ENCODE measurements at places on chromosomes 2 and 18. TPM values are rescaled to one million over a fixed set of nuclear protein-coding genes. Genes with fewer than 3 reads are reported as not detected.

GRCh38 chr2:135791418-135792190 is 45.4 kb downstream of the LCT start:
- peak; percentile 37 for DNase-seq

DNA sequence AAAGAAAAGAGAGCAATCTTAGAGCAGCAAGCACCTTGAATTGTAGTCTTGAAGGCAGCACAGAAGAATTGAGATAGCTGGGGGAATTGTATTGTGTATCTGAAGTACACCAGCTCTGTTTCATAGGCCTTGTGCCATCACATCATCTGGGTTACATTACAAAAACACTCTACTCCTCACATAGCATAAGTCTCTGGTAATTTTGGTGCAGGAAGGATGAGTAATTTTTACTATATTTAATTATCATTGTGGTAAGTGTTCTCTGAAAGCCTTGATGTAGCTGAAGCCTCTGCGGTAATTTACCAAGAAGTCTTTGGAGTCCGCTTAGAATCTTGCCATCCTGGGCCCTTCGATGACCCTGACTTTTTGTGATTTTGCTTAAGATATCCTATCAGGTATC is 291.1 kb downstream of the ARHGAP15 start:
- DNase-seq: no peak

Gene SLC9A2
- 3.4 TPM for total RNA-seq

DNA sequence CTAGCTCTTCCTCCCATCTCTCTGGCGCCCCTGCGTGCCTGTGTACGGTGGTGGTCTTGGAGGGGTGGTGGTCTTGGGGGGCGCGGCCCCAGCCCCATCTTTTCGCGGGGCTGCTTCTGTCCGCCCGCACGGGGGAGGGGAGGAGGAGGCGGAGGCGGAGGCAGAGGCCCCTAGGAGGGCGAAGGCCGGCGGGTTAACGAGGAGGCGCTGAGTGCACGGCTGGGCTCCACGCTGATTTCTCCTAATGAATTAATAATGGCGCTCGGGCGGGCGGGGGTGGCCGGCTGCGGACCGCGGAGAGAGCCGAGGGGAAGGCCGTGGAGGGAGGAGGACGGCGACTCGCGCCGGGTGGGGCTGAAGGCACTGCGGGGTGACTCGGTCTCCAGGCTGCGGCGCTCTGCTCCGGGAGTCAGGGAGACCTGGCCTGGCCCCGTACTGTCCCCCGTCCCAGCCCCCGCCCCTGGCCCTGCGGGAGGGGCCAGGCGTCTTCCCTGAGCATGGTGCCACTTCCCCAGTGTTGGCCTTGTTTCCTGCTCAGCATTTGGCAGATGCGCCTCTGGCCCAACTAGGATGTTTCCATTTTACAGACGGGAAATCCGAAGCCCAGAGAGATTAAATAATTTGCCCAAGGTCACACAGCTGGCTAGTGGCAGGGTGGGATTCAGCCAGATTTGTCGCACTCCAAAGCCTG is 6.0 kb downstream of the GAREM2 start:
- DNase-seq: no peak

Gene STAT4
- 1.1 TPM for total RNA-seq

GRCh38 chr2:8529706-8530277 is 152.1 kb upstream of the ID2 start:
- no peak for DNase-seq

Gene POTEC
- total RNA-seq: not detected

DNA sequence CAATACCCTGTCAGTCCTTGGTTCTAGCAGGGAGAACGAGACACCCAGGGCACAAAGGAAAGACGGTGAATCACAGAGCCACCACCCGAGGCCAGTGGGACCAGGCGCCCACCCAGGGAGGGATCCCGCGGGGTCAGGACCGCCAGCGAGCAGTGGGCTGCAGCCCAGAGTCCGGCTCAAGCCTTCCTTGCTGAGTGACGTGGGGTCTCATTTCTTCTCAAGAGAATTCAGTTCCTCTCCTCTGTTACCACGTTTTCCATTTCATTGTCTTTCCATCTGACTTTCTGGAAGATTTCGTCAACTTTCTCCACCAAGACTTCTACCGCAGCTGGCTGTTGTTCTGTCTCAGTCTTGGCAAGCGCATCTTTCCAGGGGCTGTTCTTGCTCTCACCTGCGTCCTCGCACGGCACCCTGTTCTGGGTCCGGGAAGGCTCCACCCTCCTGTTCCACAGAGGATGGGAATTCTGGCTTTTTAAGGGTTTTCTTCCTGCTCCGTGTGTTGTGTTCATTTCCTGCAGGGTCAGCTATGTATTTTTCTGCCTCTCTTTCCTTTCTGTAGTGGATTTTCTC is 248.6 kb downstream of the NDUFA10 start:
- DNase-seq: no peak

DNA sequence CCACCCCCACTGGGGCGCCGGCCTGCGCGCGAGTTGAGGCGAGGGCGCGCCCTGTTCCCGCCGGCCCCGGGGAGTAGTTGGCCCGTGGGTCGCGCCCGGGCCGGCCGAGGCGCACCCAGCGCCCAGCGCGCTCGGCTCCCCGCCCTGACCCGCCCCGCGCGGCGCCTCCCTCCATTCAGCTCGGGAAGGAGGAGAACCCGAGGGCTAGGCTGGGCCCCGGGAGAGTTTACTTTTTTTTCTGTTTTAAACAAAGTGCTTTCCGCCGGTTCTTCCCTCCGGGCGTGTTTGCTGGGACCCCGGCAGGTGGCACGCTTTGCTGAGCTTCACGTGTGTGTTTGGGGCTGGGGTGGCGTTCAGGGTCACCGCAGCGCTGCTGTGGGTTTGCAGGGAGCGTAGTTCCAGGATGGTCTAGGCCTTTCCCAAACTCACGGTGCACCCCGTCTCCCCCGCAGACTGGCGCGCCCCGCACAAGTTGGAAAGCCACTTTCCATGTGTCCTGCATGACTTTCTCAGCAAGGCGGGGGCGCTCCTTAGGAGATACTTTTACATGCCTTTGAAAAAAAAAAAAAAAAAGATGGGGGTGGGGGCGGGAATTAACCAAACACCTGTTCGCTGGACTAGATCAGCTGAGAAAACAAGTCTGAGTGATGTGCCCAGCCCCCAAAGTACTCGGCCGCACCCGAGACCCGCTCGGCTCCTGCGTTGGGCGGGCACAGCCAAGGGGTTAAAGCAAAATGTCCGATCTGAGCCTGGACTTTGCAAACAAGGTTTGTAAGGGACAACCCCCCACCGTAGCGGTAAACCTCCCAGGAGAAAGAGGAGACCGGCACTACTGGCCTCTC is 825 bp downstream of the ITGA6 start:
- DNase-seq: no peak

GRCh38 chr18:59996370-59996966 is 96.7 kb downstream of the PMAIP1 start:
- DNase-seq: no peak

- DNase-seq: no peak
Observed at GRCh38 chr2:6992794-6993228, 75.6 kb downstream of the RNF144A start.

DNA sequence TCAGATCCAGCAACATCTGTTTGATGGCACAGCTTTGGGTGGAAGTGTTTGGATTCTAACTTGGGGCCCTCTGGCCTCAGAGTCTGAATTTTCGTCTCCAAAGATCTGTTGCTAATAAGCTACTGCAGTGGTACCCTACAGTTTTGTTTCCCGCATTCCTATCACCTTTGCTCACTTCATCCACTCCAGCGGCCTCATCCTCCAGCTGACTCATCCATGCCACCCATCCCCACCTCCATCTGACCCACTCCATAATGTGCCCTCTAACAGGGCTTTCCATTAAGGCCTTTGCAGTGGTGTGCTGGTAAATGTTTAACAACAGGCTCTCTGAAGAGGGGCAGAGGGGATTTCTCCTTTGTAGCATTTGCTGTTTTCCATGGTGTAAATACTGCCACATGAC is 225.5 kb downstream of the TGIF1 start:
- DNase-seq: peak; percentile 70

DNA sequence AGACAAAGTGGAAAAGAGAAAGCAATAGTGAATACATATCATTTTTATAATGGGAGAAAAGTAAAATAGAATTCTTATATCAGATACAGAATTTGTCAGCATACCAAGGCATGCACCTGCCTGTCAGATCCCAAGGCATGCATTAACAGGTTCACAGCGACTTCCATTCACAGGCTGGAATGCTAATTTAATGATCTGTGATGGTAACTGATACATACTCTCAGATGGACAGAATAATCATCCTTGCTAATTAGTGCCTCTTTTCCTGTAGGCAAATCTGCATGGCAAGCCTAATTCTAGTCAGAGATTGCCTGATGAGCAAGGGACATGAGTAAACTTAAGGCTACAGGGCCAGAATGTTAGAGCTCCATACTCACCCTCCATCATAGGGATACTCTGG is 76.1 kb downstream of the PRKRA start:
- DNase-seq: no peak

Gene FHOD3
- total RNA-seq: 47.2 TPM

DNA sequence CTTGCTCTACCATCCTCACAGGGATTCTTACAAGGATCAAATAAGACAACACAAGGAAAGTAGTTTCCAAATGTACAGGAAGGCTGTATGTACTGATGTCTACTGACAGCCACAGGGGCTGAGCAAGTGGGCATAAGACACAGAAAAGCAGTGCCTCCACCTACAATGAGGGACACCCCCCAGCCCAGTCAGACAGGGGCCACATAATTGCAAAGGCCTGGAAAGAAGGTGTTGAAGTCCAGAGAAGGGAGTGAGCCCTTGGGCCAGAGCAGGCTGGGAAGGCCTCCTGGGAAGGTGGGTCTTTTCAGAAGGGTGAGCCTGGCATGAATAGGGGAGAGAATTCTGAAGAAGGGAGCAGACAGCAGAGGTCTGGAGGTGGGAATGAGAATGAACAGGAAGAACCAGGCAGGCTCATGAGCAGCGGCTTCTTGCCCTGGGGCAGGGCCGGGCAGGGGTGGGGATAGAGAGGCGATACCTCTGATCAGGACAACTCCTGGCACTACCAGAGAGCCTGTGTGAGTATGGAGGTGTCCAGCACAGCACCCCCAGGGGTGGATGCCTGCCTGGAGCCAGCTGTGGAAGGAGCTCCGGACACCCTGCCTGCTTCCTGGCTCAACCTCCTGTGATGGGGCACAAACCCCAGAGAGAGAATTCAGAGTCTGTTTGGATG is 30.1 kb downstream of the HS1BP3 start:
- DNase-seq: no peak

DNA sequence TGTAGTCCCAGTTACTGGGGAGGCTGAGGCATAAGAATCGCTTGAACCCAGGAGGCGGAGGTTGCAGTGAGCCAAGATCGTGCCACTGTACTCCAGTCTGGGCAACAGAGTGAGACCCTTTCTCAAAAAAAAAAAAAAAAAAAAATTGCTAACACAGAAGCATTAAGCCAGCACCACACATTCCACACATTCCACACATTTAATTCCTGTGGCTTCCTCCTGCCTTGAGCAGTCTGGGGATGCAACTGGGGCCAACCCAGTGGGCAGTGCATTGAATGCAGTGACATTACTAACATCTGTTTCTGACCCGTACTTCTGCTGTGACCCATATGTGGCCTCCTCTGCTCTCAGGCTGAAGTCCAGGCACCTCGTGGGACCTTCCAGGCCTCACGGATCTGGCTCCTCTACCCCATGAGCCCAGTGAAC is 107.0 kb downstream of the BCL2L11 start:
- peak; percentile 73 for DNase-seq

DNA sequence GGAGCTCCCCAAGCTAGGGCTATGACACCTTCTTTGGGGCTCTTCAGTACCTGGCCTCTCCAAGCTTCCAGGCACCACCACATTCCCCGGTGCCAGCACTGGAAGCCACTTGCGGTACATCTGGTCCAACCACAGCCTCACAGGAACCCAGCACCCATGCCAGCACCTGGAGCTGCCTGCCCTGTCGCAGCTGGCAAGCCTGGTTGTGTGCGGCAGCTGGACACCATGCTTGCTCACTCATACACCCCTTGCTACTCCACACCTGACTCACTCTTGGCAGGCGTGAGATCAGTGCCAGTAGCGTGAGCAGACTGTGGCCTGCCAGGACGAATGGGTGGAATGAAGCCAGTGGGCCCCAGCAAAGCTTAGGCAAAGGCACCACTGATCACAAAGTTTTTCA is 34.0 kb downstream of the LRRTM4 start:
- DNase-seq: no peak

GRCh38 chr2:18237298-18237697 is 323.2 kb downstream of the RDH14 start:
- no peak for DNase-seq

GRCh38 chr2:127421871-127422558 is 3.8 kb downstream of the PROC start:
- DNase-seq: no peak

Gene RAB6C
- total RNA-seq: 0.34 TPM

Gene LIPT1
- 4.5 TPM for total RNA-seq

- no peak for DNase-seq
Observed at GRCh38 chr2:118667964-118668363, 179.5 kb downstream of the EN1 start.

GRCh38 chr2:234981197-234982095 is 29.6 kb downstream of the SH3BP4 start:
- peak; percentile 99 for DNase-seq

- no peak for DNase-seq
Observed at GRCh38 chr2:45282646-45283045, 273.4 kb upstream of the SIX2 start.

DNA sequence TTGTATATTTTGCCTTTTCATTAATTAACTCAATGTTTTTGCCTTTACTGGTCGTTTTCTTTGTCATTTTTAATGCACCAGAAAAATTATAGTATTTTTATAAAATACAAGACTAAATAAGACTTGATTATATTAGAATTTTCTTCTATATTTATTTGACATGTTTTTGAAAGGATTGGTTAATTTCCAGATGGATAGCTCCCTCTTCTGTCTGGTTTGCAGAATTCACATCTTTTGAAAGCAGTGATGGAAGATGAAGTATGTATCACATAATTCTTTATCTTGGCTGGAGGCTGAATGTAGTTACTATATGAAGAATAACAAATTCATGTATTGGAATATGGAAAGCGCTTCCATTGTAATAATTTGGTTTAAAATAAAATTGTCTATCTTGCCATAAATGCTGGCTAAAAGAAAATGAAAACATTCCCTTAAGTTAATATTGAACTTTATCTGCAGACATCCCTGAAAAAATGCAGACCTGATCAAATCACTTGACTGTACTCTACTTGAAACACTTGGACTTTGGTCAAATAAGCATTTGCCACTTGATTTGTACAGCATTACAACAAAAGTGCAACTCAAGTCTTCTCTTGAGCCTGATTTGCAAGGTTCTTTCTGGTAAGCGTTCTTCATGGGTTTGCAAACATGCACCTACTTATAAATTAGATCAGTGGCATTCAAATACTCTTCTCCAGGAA is 86.3 kb upstream of the EFEMP1 start:
- DNase-seq: no peak

Data from kidney epithelial cell (primary cell).